ENCODE measurements at places on chromosomes 3 and 15.

DNA sequence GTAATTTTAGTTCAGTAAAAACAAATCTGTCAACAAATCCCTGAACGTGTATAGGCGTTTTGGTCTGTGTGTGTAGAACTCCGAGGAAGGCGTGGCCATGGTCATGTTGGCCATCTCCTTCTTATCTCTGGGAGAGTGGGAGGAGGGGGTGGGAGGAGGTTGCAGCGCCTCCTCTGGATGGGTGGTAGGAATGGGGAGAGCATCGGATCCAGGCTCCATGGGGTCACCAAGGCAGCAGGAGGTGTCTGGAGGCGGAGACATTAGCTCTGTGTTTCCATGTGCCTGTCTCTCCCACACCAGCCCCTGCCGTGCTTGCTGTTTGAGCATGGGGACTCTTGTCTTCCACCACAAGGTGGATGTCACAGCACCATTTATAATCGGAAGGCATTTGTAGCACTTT lies 34.5 kb upstream of the TRPM1 start:
- DNase-seq = no peak

DNA sequence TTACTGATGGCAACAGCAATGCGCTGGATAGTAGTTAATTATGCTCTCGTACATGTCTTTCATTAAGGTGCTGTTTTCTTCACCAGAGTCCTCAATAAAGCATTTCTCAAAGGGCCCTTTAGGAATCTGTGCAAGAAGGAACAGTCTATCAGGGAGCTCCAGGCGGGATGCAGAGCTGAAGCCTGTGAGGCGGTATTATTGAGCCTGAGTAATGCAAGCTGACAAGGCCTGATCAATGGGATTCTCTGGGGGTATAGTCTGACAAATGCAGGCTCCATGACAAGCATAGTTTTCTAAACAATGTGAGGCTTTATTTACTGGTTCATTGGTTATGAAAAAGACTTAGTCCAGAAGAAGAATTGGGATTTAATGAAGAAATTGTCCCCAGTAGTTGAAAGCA lies 530.9 kb upstream of the CBLB start:
- DNase-seq = no peak

GRCh38 chr3:38564631-38565338 lies 68.6 kb downstream of the EXOG start:
- DNase-seq = no peak

DNA sequence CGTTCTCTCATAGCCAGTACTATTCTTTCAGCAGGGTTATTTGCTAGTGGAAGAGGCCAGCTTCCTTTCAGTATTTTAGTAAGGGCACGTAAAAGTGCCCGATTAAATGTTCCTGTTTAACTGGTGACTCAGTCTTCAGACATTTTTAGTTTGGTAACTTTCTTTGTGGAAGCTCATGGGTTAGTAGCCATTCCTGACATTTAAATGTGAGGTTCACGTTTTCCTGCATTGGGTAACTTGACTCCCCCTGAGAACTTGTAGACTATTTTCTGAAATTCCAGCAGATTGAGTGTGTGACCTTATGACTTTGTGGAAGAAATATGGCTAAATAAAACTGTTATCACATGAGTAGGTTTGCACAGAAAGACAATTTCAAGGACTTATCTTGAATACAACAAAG lies 16.9 kb downstream of the ABHD2 start:
- no peak for DNase-seq

DNA sequence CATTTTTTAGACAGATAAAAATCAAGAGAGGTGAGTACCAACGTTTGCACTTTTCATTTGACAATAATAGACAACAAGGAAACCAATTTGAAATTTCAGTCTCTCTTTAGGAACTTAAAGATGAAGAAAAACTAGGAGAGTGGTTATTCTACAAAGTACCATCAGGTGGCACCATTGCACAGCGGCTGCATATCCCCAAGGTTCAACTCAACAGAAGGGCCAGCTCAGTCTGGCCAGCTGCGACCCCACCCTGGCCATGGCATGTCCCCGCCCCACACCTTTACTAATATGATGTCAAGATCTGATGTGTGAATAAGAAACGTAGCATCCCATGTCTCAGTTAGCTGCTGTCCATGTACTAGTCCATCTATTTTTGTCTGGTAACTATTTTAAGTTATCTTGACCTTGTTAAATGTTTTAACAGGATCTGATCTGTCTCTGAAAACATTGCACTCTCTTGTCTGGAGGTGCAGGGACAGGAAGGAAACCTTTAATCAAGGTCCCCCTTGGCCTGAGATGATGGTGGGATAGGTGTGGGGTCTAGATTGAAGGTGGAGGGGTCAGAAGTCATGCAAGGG lies 35.5 kb upstream of the CGNL1 start:
- DNase-seq = no peak

DNA sequence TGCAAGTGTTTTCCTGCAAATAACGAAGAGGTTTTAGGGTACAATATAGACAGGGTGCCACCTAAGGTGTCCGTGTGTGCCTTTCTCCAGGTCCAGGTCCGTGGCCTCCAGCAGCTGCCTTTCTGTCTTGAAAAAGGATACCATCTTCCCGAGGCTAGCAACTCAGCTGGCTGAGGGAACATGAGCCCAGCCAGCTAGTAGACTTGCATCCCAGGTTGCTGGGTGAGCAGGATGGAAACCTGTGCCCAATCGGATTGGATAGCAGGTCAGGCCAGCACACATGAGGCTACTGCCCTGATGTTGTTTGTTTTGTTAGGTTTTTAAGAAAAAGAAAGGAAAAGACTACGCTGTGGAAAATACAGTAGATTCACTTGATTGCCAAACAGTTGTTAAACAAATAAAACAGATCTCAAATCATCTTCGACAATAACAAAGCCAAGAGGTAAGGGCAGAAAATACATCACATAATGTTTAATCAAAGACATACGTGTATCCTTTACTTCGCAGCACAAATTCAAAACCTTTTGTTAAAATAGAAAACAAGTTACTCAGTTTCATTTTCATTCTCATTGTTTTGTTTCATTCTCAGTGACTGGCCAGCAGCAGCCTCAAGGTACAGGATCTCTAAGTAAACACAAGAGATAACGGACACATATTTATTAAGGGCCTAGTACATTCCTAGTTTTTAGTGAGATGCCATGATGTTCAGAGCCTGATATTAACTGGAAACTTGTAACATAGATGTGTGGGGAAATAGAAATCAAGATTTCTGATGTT lies 661.2 kb upstream of the NR2F2 start:
- DNase-seq = no peak

DNA sequence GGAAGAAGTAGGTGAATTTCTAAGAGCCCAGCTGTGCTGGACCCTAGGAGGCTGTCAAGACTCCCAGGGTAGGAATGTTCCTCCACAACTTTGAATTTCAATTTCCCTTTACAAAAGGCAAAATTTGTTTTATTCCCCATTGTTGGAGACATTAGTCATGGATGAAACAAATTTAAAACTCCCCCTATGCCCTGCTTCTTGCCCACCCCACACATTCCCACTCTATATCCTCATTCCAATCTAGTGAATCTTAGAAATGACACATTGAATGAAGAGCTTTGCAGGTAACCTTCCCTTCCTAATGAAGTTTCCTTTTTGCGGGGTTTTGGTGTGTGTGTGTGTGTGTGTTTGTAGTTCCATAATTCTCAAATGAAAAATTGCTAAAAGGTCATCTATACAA lies 72.6 kb downstream of the CCNL1 start:
- DNase-seq = no peak

DNA sequence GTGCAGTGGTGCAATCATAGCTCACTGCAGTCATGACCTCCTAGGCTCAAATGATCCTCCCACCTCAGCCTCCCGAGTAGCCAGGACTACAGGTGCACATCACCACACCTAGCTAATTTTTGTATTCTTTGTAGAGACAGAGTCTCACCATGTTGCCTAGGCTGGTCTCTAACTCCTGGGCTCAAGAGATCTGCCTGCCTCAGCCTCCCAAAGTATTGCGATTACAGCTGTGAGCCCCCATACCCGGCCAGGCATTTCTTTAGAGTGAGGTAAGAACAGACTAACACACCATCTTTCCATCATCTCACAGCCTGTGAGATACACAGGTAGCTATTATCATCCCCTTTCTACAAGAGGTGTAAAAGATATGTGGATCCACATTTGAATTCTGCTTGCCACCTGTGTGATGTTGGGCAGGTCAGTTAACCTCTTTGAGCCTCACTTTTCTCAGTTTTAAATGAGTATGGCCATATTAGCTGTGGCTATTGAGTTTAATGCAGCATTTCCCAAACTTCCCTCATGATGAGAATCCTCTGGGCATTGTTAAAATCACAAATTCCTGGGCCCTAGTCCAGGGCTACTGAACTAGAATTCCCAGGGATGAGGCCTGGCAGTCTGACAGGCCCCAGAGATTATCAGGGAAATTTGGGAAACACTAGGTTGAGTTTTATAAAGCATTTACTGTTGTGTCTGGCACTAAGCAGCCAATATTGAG lies 46.0 kb downstream of the ANP32A start:
- no peak for DNase-seq

- DNase-seq = no peak
Measured at GRCh38 chr3:46162975-46163555, 45.0 kb downstream of the CCR1 start.

GRCh38 chr3:9345041-9345440 lies 17.8 kb upstream of the THUMPD3 start:
- no peak for DNase-seq

DNA sequence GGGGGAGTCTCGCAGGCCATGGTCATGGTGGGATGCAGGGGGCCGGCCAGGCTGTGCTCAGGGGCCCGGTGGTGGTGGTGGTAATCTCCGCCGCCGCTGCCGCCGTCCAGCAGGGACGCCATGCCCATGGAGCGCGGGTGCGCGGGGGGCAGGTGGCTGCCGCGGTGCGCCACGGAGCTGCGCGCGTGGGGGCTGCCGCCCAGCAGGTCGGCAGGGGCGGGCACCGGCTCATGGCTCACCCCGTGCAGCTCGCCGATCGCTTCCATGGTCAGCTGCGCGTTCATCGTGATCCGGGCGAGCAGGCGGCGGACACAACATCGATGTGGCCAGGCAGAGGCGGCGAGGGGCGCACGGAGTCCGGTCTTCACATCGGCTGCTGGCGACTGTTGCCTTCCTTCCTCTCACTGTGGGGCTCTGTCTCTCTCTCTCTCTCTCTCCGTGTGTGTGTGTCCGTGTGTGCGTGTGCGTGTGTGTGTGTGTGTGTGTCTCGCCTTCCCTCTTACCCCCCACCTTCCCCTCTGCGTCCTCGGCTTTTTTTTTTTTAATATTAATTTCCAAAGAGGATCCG lies 451 bp downstream of the ONECUT1 start:
- DNase-seq = no peak

DNA sequence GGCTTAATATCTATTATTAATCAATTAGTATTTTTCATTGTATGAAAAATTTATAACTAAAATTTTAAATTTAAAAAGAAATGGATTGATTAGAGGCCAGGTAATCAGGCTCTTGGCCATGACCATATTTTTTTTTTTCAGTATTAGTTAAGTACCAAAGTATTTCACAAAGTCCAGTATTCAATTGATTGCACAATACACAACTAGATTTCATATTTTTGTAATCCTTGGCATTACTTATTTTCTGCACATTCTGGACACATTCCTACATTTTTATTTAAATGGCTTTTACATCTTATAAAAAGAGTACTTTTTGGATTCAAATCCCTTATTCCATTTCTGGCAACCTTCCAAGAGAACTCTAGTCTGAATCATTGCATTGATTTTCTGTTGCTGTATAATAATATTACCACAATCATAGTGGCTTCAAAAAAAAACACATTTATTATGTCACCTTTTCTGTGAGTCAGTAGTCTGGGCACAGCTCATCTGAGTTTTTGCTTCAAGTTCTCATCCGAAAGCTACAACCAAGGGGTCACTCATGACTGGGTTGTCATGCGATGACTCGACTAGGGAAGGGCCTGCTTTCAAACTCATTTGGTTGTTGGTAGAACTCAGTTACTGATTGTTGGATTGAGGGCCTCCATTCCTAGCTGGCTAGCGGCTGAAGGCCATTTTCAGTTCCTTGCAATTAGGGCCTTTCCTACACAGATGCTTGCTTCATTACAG lies 90.7 kb downstream of the CNTN6 start:
- DNase-seq = no peak

DNA sequence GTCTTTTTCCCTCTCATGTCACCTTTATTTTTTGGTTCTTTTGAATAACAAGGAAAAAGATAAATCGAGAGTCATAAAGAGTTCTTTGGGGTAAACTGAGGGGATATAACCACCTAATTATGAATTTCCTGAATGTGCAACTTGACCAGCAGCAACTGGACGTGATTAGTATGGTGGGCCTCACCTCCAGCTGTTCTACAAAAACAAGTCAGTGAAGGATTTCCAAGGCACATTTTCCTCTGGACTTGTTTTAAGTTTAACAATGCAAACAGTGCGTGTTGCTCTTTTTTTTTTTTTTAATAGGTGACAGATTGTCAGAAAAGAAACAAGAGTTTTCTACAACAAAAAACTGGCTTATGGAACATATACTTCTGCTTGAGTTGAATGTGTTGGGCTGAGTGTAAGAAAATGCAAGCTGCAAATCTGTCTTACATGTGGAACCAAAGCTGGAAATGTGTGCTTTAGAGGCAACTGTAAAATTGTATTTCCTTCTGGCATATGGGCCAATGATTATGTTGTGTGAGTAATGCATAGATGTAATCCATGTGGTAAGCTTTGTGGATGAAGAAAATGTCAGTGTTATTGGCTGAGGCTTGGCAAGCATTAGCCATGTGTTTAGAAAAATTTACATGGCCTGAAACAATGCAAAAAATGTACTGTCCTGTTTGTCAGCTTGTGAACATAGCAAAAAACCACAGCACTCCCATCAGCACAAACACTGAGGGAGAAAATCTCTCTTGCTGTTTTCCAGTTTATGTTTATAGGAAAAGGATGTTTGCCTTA lies 44.5 kb upstream of the FNDC3B start:
- no peak for DNase-seq

- no peak for DNase-seq
Measured at GRCh38 chr3:111594205-111594604, 941 bp downstream of the ZBED2 start.

GRCh38 chr15:51161491-51162220 lies 67.0 kb upstream of the TNFAIP8L3 start:
- DNase-seq = no peak

DNA sequence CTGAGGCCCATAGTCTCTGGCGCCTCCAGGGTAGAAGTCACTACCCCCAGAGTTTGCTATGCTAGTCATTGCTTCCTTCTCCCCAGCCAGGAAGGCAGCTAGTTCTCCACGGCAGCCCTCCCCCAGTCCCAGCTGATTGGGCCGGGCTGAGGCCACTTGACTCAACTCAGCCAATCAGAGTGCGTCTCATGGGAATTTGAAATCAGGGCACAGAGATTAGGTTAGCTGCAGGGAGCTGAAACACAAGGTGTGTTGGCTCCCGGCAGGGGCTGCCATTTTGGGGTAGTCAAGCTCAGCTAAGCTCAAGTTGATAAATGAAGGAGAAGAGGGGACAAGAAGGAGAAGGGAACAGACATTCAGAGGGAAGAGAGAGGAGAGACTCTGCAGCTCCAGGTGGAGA lies 32.8 kb downstream of the LINGO1 start:
- no peak for DNase-seq

- no peak for DNase-seq
Measured at GRCh38 chr3:23325466-23326065, 122.4 kb downstream of the UBE2E2 start.

GRCh38 chr15:52660192-52660591 lies 19.0 kb downstream of the ATOSA start:
- DNase-seq = no peak

GRCh38 chr3:99674086-99674789 lies 35.8 kb downstream of the COL8A1 start:
- no peak for DNase-seq
